ENCODE measurements at places on chromosomes 16 and 17.
A peak's percentile ranks its signal among the peaks of the same experiment; 100 is the strongest.

GRCh38 chr17:60749708-60750107 lies 72.1 kb downstream of the BCAS3 start:
- no peak for DNase-seq

- DNase-seq: no peak
Measured at GRCh38 chr17:50466371-50467113, 2.1 kb downstream of the CHAD start.

DNA sequence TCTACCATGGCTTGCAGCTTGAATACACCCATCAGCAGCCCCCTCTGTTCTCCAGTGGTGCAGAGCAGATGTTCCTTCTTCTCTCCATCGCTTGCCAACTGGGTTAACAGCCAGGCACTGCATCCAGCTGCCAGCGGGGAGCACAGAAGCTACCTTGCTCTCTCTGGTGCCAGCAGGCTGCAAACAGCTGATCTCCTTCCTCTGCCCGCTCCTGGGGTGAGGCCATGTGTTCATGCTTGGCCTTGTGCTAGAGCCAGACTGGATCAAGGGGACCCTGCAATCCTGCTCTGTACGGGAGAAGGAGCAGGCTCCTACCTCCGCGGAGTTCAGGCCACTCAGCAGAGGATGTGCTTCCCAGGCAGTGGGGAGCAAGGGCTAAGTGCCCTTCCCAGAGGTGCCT lies 24.1 kb upstream of the ENGASE start:
- no peak for DNase-seq

GRCh38 chr16:82801361-82801760 lies 174.6 kb downstream of the CDH13 start:
- no peak for DNase-seq

DNA sequence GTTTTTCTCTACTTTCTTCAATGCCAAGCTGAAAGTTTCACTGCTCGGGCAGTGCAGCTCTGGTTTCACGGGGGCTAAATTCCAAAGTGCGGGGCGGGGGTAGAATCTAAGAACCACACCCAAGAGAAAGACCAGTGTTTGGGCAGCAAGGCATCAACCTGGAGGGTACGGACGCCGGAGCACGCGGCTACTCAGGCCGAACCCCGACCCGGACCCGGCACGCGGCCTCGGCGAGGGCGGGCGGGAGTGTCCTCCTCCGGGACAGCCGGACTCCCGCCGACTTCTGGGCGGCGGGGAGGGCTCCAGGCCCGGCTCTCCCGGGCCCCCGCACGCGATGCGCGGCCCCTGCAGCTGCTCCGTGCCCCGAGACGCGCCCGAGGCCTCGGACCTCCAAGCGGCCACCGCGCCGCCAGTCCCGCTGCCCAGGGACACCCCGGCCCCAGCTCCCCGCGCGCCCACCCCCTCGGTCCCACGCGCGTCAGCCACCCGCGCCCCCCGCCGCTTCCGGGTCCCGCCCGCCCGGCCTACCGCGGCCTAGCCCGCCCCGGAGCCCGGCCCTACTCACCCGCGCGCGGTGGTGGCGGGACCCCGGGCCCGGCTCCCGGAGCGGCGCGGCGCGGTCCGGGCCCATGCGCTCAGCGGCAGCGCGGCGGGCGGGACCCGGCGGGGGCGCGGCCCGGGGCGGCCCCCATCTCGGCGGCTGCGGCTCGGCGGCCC lies 561 bp downstream of the AXIN1 start:
- DNase-seq: no peak

GRCh38 chr16:5965321-5965720 lies 867.7 kb upstream of the EEF2KMT start:
- DNase-seq: no peak

GRCh38 chr16:78502812-78503350 lies 403.4 kb downstream of the WWOX start:
- no peak for DNase-seq

DNA sequence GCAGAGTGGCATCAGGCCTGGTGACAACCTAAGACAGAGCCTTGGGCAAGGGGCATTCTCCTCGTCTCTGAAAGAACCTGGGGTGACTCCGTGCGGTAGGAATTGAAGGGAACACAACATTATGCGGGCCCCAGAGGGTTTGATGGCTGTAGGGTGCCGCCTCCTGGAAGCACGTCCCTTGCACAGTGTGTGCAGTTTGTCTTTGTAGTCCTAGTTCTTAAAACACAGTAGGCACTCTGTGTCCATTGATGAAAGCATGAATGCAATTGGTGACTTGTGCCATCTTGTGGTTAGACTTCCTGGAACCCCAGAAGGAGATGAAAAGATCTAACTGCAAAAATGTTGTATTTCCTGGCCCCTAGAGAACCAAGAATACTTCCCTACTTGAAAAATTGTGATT lies 279.8 kb downstream of the UTP18 start:
- no peak for DNase-seq

DNA sequence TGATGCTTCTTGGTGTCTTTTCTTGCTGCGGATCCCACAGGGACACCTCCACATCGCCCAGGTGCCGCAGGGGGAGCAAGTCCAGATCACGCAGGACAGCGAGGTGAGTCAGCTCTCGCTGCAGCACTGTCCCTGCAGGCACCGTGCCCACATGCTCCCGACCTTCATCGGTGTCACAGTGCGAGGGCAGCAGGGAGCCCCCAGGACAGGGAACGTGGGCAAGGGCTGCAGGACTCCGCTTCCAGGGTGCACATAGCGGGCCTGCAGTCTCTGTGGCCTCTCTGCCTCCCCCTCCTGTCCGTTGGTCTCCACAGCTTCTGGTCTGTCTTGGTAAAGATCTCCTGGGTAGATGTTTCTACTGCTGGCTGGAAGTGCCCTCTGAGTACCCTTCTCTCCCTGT lies 84.1 kb downstream of the BANP start:
- no peak for DNase-seq

GRCh38 chr17:35560703-35561102 lies at the start of gene SLFN14:
TSS of gene SLFN14 (minus strand) at chr17:35560819. CDS start at chr17:35558062, 2,757 bp downstream.
- DNase-seq: no peak

GRCh38 chr17:31696184-31696602 lies 162.9 kb downstream of the COPRS start:
- no peak for DNase-seq

DNA sequence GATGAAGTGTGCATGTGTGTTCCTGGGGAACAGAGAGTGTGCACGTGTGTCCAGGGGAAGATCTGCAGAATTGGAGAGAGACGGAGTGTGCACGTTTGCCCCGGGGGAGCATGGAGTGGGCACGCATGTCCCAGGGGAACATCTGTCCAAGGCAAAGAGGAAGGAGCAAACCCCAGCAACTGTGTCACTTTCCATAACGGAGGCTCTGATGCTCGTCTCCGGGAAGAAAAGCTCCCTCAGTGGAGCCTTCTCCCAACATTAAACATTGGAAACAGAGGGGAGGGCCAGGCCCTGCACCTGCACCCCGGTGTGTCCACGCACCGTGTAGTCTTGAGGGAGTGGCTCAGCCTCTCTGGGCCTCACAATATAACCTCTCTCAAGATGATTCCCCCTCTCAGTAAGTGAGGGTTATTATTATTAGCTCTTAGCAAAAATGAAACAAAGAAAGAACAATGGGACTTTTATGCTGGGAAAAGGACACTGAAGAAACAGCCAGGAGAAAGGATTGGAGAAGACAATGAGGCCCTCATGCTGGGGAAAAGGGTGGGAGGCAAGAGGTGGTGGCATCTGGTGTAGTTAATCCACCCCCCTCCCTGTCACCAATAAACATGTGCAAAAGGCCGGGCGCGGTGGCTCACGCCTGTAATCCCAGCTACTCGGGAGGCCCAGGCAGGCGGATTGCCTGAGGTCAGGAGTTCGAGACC lies 7.6 kb downstream of the RAB40B start:
- DNase-seq: no peak

- no peak for DNase-seq
Measured at GRCh38 chr16:89023621-89024511, 46.9 kb upstream of the CBFA2T3 start.

- no peak for DNase-seq
Measured at GRCh38 chr17:19867329-19868078, at the start of gene ULK2. TSS of gene ULK2 (minus strand) at chr17:19867936. CDS start at chr17:19867417, 519 bp downstream.

DNA sequence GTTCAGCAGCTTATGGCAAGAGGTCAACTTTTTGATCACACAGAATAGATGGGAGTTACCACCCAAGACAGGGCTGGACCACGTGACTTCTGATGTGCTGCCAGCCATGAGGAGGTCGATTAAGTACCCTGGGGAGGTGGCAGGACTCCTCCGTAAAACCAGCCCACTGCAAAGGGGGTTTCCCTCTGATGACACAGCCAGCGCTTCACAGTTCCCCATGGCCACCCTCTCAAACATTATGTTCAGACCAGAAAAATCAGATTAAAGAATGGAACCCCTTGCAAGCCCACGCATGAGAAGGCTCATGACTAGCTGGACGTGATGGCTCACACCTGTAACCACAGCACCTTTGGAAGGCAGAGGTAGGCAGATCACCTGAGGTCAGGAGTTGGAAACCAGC lies 222.9 kb downstream of the CPPED1 start:
- DNase-seq: no peak

GRCh38 chr16:1953734-1954133 lies 755 bp downstream of the RPL3L start:
- no peak for DNase-seq

DNA sequence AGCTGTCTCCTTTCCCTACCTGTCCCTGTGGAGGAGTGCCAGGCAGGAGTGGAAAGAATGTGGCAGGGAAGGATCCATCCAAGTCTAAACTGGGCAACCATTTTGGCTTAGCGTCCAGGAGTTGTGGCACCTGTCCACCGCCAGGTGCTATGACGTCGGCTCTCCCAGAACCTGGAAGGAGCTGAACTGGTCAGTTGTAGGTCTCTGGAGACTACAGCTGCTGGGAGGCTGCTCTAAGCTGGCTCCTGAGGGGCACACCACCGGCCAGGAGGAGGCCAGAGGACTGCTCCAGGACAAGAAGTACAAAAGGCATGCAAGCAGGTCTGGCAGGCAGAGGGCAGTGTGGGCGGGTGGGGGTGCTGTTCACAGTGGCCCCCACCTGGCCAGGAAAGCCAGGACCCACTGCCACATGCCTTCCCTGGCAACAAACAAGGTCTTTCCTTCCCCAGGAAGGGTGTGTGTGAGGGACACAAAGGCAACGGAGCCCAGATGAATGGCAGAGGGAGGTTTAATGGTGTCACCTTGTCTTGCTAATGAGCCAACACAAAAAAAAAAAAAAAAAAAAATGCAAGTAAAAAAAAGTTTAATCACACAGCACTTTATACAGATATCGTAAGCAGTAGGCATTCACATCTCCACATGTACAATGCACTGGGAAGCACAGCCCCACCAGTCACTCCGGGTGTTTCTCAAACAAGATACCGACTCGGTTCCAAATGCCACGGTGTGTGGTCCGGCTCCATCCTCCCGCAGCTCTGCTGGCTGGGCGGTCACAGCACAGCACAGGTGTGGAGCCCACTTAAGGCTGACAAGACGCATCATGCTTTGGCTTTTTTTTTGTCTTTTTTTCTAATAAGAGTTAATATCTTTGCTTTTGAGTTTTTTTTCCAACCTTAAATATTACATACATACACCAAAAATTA lies 4.8 kb downstream of the SPHK1 start:
- no peak for DNase-seq

- no peak for DNase-seq
Measured at GRCh38 chr16:12098429-12099310, 122.1 kb downstream of the SNX29 start.

GRCh38 chr16:23369416-23369815 lies 67.3 kb downstream of the SCNN1B start:
- DNase-seq: no peak

DNA sequence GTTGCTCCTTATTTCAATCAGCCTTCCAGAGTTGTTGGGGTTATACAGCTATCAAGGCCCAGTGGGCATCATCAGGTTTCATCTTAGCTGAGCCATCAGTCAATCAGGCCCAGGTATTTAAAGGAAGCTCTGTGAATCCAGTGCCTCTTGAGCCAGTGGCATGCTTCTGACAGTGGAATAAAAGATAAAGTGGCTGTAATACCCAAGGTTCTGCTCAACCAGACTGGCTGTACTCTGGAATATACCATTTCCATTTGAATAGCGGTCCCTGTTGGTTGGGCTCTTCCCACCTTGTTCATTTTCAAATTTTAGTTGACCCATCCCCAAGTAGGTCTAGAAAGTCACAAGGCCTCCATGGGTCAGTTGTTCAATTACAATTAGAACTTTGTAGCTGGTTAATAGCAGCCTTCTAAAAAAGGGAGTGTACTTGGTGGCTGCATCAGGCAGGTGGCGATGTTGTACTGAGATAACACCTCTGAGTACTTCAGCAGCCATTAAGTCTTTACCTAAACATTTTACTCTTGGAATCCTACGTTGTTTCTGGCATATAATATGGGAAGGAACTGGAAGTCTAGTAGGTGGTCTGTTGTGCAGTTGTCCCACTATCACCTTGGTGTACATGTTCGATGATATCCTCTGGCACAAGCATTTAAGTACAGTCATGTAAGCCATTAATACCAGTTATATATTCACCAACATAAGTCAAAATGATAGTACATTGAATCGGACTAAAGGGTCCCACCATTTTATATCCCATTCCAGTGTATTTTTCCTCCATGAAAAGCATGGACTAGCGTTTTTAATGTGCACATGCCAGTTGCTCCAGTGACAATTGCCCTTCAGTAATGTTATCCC lies 294.1 kb downstream of the BCAS3 start:
- DNase-seq: no peak

DNA sequence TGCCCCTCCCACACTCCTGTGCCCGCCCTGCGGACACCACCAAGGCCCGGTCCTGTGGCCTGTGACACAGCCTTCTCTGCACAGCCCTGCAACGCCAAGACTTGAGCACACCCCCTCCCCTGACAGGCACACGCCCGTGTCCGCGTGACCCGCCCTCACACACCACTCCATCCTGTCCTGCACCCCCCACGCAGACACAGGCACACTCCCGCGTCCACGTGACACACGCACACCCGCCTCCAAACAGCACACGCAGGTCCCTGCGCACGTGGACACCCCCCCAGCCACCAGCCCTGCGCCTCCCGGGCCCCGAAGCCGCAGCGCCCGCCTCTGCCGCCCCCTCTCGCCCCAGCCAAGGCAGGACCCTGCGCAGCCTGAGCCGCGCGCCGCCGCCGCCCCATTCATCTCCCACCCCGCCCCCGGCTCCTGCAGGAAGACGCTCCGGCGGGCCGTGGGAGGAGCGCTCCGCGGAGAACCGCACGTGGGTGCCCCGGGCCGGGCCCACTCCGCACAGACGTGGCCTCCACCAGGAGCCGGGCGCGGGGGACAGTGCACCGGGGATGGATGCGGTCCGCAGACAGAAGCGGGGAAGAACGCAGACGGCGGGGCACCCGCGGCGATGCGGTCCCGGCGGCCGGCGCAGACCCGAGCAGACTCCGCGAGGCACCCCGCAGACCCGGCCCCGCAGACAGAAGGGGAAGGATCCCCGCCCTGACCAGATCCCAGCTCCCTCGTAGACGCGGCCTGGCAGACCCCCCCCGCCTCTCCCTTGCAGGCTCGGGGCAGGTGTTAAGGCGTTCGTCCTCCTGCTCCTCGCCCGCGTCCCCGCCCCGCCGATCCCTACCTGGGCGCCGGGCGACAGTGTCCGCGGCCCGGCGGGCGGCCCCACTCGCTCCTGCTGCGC lies 506 bp downstream of the CAMKK1 start:
- peak; percentile 34 for DNase-seq
